Liver (tissue), 10 donors: ENCODE measurements at places on chromosomes 2 and 18. TPM values are rescaled to one million over a fixed set of nuclear protein-coding genes. Genes with fewer than 3 reads are reported as not detected.

- no peak for DNase-seq
Observed at GRCh38 chr18:11985586-11985985, 4.3 kb downstream of the IMPA2 start.

- no peak for DNase-seq
Observed at GRCh38 chr2:168338292-168338691, 90.9 kb upstream of the STK39 start.

GRCh38 chr2:217444932-217445331, 557.9 kb downstream of the TNS1 start:
- DNase-seq = peak; percentile 1

DUSP19 gene
- polyA plus RNA-seq = 0.27 TPM

PSMG2 gene
- polyA plus RNA-seq = 32.1 TPM
